ENCODE measurements at places on chromosomes 4 and X. TPM values are rescaled to one million over a fixed set of nuclear protein-coding genes. Genes with fewer than 3 reads are reported as not detected.
A peak's percentile ranks its signal among the peaks of the same experiment; 100 is the strongest.

DNA sequence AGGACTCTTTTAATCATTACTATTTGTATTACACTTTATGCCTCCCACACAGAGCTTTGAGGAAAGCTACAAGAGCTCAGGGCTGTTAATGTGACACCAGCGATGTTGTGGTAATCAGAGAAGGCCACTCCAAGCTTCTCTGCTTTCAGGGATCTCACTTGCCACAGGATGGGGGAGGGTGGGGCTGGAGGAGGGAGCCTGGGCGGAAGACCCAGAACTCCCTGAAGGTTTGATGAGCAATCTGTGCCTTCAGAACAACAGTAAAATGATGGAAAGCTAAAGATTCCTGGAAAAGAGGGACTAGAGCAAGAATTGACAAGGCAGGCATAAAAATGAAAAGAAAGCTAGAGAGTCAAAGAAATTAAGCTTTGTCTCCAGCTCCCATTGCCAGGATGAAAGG, 75.6 kb downstream of the MAML3 start:
- peak; percentile 46 for DNase-seq

DNA sequence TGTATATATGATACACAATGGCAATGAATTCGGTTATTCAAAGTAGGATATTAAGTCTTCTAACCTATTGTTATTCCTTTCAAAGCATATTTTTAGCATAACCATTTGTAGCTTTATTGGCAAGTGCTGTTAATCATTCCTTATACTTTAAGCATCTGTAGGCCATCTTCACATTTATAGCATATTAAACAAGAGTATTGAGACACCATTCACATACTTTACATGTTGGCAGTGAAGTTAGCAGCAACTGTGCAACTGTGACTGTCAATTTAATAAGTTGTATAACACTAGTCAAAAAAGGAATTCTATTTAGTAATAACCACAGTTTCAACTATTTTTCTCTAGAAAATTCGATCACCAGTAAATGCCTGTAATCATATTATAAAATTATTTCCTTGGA, 107.3 kb upstream of the MYOZ2 start:
- DNase-seq = no peak

DNA sequence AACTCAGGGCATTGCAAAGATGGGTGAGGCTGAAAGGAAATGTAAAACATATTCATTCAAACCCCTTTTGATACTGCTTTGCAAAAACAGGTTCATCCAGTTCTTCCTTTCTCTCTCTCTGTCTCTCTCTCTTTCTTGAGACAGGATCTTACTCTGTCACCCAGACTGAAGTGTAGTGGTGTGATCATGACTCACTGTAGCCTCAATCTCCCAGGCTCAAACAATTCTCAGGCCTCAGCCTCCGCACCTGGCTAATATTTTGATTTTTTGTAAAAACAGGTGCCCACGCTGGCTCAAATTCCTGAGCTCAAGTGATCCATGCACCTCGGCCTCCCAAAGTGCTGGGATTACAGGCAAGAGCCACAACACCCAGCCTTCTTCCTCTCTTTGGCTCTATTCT, 15.6 kb upstream of the DCHS2 start:
- no peak for DNase-seq

DNA sequence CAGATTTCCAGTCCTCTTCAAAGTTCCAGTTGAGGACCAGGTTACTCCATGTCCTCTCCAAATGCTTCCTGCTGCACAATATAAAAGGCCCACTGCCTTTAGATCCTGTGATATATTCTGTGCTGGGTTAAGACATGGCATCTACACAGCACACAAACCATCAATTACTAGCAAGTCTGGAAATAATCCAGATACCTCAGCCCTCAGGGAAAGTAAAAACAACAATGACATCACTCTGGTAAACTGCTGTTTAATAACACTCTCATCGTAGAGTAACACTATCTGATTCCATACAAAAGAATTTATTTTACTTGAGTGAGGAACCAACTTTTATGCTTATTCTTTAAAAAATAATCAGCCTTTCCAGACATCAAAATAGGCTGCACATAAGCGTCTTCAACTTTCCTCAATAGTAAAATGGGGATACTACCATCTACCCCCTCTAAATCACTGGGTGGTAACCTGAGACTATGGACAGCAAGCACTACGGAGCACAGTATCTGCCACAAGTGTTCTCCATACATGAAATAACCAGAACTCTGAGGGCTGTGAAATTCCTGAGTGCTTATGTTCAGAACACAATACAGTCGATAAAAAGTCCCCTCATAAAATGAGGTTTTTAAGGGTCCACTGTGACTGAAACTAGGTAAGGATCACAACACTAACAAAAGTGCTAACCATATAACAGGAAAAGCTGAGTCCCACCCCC, 53.4 kb downstream of the ABCG2 start:
- no peak for DNase-seq

- DNase-seq = no peak
Measured at GRCh38 chr4:11543706-11544105, 115.0 kb upstream of the HS3ST1 start.

DNA sequence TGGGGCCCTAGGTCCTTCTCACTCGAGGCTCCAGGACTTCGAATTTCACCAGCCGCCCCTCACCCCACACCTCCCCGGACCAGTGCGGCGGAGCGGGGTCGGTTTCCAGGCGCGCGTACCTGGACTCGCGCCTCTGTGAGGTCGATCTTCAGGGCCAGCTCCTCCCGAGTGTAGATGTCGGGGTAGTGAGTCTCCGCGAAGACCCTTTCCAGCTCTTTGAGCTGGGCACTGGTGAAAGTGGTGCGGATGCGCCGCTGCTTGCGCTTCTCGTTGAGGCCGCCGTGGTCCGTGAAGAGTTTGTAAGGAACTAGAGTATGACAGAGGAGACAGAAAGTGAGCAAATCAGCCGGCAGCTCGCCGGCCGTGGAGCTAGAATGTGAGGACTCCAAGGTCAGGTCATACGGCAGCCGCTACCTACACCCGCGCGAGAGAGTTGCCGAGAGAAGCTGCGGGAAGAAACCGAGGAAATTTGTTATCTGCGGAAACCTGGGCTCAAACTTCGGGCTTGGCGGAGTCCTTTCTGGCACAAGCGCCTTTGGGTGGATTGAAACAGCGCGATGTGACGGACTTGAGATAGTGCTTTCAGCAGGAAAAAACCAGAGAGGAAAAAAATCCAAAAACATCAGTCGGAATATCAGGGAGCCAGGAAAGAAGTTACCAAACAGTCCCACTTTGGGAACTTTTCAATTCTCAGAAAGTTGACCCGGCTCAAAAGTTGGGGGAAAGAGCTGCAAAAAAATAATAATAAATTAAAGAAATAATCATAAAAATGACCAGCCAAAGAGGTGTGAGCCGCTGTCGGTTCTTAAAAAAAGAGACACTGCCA, 1.1 kb downstream of the PHOX2B start:
- no peak for DNase-seq

- no peak for DNase-seq
Measured at GRCh38 chrX:69431420-69431819, 72.7 kb upstream of the NALF2 start.

- DNase-seq = no peak
Measured at GRCh38 chr4:183636503-183636902, 22.5 kb downstream of the RWDD4 start.

Gene IL2RG
- 3.4 TPM for total RNA-seq

Gene AR
- total RNA-seq = 18.4 TPM

GRCh38 chr4:147543034-147543433, 62.1 kb downstream of the EDNRA start:
- no peak for DNase-seq

GRCh38 chr4:14917298-14917633, 85.0 kb upstream of the CPEB2 start:
- no peak for DNase-seq

- DNase-seq = no peak
Measured at GRCh38 chrX:137425273-137425902, 140.5 kb upstream of the ZIC3 start.

DNA sequence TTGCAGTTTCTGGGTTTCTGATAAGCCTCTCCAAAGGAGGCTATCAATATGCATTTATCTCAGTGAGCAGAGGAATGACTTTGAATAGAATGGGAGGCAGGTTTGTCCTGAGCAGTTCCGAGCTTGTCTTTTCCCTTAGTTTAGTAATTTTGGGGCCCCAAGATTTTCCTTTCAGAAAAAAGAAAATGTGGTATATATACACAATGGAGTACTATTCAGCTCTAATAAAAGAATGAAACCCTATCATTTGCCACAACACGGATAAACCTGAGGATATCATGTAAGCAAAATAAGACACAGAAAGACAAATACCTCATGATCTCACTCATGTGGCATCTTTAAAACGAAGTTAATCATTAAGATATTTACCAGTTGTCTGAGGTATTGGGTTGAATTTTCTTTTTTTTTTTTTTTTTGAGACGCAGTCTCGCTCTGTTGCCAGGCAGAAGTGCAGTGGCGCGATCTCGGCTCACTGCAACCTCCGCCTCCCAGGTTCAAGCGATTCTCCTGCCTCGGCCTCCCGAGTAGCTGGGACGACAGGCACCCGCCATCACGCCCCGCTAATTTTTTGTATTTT, 540 bp downstream of the ZNF721 start:
- DNase-seq = no peak

DNA sequence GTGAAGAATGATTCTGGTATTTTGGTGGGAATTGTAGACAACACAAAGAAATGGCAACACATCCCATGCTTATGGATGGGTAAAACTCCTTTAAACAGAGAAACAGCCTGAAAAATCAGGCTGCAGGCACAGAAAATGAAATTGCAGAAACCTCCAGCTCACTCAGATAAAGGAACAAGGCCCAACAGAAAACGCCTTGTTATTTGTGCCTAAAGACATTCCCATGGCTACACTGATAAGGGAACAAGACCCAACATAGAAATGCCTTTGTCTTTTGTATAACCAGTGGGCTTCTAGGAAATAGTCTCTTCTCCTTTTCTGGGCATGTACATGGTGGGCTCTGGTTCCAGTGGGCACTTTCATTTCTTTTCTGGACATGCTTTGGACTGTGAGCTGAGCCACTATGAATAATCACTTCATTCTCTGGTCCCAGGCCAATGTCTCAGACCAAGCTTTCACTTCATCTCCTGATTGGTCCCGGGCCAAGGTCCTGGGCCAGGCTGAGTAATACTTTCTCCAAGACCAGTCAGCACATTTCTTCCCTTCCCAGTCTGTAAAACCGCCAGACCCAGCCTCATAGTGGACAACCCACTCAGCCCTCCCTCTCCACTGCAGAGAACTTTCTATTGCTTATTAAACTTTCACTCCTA, 160.5 kb downstream of the TBX22 start:
- peak; percentile 54 for DNase-seq

DNA sequence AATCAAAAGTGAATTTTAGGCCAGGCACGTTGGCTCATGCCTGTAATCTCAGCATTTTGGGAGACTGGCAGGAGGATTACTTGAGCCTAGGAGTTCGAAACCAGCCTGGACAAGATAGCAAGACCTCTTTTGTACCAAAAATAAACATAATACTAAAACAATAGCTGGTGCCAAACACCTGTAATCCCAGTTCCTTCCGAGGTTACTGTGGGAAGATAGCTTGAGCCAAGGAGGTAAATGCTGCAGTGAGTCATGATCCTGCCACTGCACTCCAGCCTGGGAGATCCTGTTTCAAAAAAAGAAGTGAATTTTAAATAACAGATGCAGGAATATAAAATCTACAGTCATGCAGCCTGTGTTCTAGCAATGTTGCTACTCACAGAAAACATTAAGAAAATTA, 488.3 kb downstream of the PPARGC1A start:
- DNase-seq = no peak

GRCh38 chr4:8227201-8227770, 28.2 kb downstream of the SH3TC1 start:
- DNase-seq = no peak

Gene MAOA
- 114 TPM for total RNA-seq

Gene CYTL1
- total RNA-seq = not detected

- DNase-seq = no peak
Measured at GRCh38 chrX:572538-573124, 58.0 kb upstream of the SHOX start.

GRCh38 chrX:107603429-107604159, 24.7 kb upstream of the PRPS1 start:
- DNase-seq = no peak

Gene P2RY4
- total RNA-seq = 0.16 TPM

DNA sequence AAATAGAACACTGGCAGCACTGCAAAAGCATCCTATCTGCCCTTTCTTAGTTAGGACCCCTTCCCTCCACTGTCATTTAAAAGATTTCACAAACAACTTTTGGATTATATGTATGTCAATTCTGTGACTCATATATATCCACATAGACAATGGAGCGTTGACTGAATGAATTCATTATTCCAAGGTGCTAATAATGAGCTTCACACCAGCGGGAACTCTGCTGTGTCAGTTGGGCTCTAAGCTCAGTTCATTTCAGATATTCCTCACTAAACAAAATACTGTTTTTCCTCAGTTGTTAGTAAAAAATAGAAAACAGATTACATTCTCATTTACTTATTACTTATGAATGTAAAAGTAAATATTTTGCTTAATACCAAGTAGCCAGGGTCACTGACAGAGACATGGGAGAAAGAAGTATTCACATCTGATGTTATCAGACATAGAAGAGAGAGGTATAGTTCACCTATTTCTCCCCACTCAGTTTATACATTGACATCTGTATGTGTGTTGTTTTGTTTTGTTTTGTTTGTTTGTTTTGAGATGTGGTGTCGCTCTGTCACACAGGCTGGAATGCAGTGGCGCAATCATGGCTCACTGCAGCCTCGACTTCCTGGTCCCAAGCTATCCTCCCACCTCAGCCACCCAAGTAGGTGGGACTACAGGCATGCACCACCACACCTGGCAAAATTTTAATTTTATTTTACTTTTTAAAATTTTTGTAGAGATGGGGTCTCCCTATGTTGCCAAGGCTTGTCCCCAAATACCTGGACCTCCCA, 10.9 kb downstream of the NFKB1 start:
- no peak for DNase-seq
